ENCODE measurements at places on chromosomes 2 and 18. TPM values are rescaled to one million over a fixed set of nuclear protein-coding genes. Genes with fewer than 3 reads are reported as not detected.

SALL3 gene
- total RNA-seq: not detected

- no peak for DNase-seq
Observed at GRCh38 chr2:3533836-3534235, 14.5 kb upstream of the ADI1 start.

- no peak for DNase-seq
Observed at GRCh38 chr2:158359846-158360245, 96.7 kb downstream of the CCDC148 start.

BIRC6 gene
- 151 TPM for total RNA-seq

- DNase-seq: no peak
Observed at GRCh38 chr2:86142436-86143257, 36.6 kb downstream of the PTCD3 start.

All from CD4-positive, alpha-beta memory T cell (primary cell).